ENCODE measurements at places on chromosomes 1 and 21.

DNA sequence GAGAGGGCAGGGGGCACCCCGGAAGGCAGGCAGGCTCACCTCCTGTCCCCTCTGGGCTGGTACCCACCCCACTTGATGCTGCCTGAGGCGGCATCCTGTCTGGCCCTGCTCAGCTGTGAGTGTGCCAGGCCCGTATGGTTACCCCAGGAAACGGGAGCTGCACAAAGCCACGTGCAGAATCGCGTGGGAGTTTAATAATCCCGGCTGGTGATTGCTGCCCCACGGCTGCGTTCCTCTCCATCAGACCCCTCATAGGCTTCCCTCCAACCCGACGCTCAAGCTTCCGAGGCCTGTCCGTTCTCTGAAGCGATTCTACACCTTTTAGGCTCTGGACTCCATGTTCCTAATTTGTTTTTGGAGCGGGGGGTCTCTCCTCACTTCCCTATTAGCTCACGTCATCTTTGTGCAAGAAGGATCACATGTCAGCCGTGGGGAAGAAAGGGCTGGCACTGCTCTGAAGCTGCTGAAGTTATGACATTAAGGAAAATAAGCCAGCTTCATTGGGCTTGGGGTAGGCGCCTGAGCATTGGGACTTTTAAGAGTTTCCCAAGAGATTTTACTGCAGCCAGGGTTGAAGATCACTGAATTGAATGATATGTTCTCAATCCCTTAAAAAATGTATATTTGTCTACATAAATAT, 1.1 kb upstream of the B3GALT5 start:
- DNase-seq: no peak

- no peak for DNase-seq
Observed at GRCh38 chr1:29471487-29472313, 235.4 kb downstream of the PTPRU start.

- no peak for DNase-seq
Observed at GRCh38 chr1:34125721-34126380, 39.2 kb downstream of the CSMD2 start.

GRCh38 chr1:39081271-39082009, 55.3 kb downstream of the NDUFS5 start:
- DNase-seq: no peak

DNA sequence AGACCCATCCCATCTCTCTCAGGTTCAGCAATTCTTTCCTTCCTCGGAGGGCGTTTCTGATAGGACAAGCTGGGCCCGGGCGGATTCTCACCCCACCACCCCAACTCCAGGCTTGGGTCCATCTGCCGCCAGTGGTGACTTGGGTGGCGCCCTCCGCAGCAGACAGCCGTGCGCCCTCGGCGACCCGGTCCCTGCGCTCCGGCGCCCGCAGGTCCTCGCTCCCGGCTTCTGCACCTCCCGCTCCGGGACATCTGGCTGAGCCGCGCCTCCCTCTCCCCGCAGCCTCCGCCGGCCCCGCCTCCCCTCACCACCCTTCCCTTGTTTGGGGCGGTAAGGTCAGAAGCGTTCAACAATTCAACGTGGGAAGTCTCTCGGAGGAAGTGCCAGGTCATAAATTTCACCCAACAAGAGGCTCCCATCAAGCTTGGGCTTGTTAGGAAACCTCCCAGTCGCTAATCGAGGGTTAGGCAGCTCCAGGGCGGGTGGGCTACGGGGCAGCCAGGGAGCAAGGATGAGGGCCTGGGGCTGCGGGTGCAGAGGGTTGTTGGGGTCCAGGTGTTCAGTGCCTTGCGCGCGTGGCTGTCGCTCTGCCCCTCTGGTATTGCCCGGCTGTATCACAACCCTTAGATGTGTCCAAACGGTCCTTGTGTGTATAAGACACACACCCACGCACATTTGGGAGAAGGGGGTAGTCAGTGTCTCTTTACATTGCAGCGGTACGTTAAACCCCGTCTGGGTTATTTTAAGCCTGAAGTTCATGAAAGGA, 39.8 kb downstream of the OLIG1 start:
- DNase-seq: peak; percentile 39

- DNase-seq: no peak
Observed at GRCh38 chr1:71399594-71399993, 318.8 kb upstream of the ZRANB2 start.

- no peak for DNase-seq
Observed at GRCh38 chr1:217717959-217718358, 86.8 kb downstream of the SPATA17 start.

DNA sequence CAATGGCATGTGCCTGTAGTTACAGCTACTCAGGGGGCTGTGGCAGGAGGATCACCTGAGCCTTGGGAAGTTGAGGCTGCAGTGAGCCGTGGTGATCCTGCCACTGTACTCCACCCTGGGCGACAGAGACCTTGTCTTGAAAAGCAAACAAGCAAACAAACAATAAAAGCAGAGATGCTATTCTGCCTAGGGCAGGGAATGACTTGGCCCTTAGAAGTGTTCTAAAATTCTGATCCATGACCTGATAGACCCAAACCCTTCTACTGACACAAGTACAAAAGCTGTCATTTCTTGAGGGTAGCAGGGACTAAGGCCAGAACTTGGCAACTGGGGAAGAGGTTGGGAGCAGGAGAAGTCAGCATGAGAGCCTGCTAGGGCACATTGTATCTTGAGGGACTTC, 15.6 kb upstream of the NCF2 start:
- no peak for DNase-seq

DNA sequence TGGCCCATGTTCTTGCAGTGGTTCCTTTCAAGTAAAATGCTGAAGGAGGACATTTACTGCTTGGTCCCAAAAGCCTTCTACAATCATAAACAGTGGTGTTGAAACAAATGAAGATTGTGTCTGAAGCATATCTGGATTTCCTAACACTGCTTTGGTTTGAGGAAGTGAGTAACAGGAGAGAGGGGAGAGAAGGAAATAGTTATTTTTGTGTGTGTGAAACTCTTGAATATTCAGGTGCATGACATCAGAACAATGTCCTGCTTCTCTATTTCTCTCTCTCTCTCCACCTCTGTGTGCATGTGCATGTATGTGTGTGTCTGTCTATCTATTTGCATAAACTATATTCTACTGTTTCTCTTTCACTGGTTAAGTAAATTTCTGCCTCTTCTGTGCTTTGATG, 61.4 kb upstream of the TNFSF18 start:
- no peak for DNase-seq

DNA sequence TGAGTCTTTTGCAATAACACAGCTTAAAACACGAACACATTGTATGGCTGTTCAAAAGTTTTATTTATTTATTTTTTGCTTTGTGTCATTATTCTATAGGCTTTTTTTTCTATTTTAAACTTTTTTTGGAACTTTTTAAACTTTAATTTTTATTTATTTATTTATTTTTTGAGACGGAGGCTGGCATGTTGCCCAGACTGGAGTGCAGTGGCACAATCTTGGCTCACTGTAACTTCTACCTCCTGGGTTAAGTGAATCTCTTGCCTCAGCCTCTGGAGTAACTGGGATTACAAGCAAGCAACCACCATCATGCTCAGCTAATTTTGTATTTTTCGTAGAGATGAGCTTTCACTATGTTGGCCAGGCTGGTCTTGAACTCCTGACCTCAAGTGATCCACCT, 88.3 kb upstream of the GADD45A start:
- no peak for DNase-seq

DNA sequence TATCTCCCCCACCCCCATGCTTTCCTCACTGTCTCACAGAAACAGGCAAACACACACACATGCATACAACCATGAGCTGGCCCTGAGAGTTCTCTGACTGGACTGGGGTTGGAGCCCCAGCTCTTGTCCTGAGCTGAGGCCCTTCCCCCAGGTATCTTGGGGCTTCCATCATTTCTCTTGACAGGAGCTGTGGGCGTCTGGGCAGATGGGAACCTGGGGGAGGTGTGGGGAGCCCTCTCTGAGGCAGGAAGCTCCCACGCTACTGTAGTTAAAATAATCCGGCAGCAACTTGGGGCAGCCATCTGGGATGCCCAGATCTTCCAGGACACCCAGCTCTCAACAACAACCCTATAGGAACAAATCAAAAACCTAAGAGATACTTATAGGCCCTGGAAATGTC, 2.7 kb upstream of the KIF21B start:
- no peak for DNase-seq

Measured in prostate gland (tissue), 2 donors.